ENCODE measurements at places on chromosomes 3 and 15.

GRCh38 chr3:117054556-117054955, 345.0 kb downstream of the TUSC7 start:
- no peak for DNase-seq

DNA sequence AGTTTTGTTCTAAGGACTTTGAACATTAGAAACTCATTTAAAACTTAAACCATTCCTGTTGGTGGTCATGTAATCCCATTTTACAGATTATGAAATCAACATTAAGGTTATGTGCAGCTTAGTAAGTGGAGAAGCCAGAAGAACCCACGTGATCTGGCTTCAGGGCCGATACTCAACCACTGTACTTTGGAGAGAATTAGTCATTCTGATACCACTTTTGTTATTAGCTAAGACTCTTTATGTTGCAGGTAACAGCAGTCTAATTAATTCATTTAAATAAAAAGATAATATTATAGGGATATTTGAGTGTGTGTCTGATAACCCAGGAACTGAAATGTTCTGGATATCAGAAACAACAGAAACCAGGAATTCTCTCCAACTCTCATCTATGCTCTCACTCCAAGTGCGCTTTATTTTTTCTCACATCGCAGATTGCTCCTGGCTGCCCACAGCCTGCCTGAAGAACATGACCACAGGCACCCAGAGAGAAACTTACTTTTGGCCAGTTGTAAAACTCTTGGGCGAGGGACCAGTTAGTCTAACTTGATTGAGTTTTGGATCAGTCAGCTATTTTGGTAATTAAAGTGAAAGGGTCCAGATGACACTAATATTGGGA, 25.2 kb downstream of the UBE2E1 start:
- DNase-seq, result no peak

DNA sequence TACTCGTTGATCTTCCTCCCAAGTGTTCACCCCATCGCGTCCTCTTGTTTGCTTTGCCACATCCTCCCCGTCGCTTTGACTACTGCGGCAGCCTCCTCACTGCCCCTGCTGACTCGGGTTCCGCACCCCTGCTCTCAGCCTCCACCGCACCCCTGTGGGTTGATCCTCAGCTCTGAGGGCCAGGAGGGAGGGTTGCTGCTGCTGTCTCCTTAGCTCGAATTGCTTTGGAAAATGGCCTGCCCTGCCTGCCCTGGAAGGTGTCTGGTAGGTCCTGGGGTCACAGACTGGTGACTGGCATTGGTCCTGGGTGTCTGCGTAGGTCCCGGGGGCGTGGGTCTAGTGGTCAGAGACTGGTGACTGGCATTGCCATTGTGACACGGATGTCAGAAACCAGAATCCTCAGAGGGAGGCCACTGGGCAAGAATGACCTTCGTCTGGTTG, 9.4 kb downstream of the MUC4 start:
- DNase-seq, result no peak

- no peak for DNase-seq
These were observed 41.1 kb upstream of the APH1B start for GRCh38 chr15:63236272-63236671.

GRCh38 chr3:23619705-23620637, 185.8 kb upstream of the UBE2E1 start:
- DNase-seq, result no peak

- DNase-seq, result peak; percentile 52
These were observed 5.6 kb downstream of the CSK start for GRCh38 chr15:74787251-74788041.

GRCh38 chr3:72004749-72005292, 219.9 kb upstream of the PROK2 start:
- DNase-seq, result no peak

DNA sequence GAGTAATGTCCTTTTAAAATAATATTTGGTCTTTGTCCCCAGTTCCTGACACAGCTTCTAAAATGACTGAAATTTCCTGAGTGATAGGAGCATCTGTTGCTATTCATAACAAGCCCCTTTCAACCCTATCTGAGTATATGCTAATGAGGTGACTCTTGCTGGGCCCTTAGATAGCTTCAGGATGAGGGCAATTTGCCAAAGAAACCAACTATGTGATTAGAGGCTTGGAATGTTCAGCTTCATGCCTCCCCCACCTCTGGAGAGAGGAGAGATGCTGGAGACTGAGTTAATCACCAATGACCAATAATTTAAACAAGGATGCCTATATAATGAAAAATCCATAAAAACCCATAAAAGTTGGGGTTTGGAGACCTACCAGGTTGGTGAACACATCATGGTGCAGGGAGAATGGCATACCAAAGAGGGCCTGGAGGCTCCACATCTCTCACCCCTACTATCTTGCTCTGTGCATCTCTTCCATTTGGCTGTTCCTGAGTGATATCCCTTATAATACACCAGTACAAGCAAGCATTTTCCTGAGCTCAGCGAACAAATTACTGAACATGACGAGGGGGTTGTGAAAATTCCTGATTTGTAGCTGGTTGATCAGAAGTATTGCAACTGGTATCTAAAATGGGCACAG, 189.2 kb downstream of the ECT2 start:
- DNase-seq, result no peak

- DNase-seq, result no peak
These were observed 35.7 kb downstream of the CORO2B start for GRCh38 chr15:68614286-68615035.

GRCh38 chr15:76168237-76168984, 108.6 kb downstream of the TMEM266 start:
- DNase-seq, result peak; percentile 63

GRCh38 chr3:65642883-65643282, 395.8 kb downstream of the MAGI1 start:
- DNase-seq, result no peak

DNA sequence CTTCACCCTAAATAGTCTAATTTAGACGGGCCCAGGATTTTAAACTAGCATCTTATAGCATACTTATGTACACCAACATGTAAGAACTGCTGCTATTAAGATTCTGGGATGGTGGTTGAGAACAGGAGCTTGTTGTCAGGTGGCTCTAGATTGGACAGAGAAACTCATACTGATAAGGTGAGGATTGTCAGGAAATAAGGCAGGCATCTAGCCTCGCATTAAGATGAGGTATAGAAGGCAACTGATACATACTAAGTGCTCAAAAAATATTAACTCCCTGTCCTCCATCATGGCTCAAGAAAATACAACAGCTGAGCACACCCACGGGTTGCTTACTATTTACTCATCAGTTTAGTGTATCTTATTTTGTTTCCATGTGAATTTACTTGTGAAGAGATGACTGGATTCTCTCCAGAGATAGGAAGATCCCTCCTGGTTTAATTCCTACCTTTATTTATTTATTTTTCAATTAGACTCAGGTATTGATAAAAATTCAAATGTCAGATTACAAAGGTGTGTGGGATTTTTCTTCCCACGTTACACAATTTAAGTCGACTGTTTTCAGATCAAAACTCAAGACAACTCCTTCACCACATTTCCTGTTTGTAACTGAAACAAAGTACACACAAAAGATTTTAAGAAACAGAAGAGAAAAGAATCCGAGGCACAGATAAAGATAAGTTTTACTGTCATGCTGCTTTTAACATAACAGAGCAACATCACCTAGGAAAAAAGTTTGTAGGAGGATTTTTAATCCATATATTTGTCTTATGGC, at the start of gene TRAT1:
TRAT1 (plus strand) TSS at position 664 of the 775 bp plus-strand sequence. CDS start 142 bp downstream, outside the sequence.
- DNase-seq, result no peak

DNA sequence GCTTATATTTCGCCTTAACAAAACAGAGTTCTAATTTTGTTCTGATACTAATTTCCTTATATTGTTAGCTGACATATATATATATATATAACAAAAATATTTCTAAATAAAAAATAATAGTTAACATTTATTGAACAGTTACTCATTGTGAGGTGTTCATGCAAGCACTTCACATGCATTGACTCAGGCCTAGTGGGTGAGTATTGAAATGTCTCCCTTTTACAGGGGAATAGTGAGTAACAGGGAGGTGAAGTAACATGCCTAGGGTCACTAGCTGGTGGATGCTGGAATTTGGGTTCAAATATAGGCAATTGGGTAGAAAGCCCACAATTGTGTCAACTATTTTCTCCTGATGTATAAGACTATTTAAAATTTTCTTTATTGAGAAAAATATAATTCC, 102.6 kb upstream of the ZPLD1 start:
- DNase-seq, result no peak

DNA sequence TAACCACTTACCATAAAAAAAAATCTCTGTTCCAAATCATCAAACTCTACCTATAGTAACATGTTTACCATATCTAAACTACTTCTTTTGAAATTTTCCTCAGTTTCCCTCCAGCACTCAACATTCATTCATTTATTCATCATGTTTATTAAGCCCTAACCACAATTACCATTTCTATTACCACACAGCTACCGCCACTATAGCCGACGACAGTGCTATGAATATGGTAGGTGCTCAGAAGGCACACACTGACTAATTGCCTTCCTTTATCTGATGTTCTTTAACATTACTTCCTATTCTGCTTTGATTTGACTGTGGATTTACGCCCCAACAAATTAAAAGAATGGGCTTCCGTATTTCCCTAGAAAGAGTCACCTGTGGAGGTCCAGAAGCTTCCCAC, 43.9 kb downstream of the GUCA1C start:
- DNase-seq, result no peak

- DNase-seq, result no peak
These were observed 29.2 kb upstream of the CNTN3 start for GRCh38 chr3:74643636-74644035.

- DNase-seq, result no peak
These were observed 198.0 kb upstream of the NR2E3 start for GRCh38 chr15:71612397-71612722.

DNA sequence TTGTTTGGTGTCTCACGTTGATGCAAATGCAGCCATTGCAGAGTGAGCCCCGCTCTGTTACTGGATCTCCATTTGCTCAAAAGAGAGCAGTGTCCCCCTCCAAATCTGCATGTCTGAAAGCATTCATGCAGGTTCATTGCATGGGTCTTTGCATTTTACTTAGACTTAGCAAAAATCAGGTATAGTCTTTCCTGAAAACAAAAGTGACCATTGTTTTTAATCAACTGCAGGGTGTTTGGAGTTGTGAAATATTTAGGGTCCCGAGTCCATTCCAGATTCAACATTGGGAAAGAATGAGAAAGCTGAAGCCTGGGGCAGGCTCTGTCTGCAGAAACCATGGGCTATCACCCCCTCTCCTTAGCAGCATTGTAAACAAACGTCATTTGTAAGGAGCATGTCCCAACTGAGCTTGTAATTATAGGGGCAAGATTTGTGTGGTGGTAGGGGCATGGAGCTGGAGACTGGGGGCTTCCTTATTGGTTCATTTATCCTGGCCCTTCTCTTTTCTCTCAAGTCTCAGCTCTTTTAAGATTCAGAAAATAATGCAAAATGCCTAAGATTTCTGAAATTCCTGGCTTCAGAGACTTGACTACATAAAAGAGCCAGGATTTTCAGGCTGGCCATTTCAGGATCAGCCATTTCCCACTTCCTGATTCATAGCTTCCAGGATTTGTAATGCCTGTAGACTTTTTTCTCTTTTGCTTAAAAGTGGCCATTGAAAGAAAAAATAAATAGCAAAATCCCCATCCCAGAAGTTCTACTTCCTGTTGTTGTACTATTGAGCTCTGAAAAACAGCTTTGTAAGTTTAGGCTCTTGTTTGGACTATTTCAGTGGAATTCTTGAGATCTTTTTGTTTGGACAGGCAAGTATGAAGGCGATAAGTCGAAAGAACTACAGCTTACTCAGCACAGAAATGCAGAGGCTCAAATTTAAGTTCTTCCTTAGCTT, 23.0 kb downstream of the IGF1R start:
- DNase-seq, result no peak

- DNase-seq, result no peak
These were observed 225.3 kb upstream of the PPP2R3A start for GRCh38 chr3:135740211-135740610.

DNA sequence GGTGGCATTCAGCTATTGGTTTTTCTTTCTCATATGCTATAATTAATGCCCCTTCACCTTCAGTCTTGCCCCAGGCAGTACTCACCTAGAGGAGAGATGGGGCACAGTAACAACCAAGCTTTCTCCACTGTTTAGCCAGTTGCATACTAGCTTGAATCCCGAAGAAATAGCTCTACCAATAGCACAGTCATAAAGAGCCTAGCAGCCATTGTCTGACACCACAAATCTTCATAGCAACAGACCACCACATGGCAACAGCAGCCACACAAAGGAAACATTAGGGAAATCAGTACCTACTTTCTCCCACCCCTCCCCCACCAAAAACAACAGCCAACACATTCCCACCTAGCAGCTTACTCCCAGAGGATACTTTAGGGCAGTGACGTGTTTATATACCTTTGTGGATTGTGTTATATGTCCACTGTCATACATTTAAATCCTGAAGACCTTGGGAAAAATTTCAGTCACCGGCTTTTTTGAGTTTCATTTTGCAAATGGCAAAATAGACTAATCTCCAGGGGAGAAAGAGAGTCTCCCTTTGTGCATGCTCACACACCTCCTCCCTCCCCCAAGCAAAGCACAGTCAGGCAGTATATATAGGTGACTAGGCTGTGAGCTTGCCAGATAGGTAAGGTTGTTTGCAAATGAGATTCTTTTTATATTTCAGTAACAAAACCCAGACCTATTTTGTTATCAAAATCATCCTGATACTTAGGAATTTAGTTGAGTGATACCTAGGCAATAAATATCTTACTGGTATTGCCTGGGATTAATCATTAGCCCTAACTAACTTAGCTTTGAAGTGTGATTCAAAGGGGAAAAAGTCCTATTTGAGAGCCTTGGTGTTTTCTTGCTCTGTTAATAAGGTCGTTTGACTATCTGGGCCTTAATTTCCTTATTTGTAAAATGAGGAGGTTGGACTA, 140.6 kb downstream of the RBPMS2 start:
- no peak for DNase-seq

DNA sequence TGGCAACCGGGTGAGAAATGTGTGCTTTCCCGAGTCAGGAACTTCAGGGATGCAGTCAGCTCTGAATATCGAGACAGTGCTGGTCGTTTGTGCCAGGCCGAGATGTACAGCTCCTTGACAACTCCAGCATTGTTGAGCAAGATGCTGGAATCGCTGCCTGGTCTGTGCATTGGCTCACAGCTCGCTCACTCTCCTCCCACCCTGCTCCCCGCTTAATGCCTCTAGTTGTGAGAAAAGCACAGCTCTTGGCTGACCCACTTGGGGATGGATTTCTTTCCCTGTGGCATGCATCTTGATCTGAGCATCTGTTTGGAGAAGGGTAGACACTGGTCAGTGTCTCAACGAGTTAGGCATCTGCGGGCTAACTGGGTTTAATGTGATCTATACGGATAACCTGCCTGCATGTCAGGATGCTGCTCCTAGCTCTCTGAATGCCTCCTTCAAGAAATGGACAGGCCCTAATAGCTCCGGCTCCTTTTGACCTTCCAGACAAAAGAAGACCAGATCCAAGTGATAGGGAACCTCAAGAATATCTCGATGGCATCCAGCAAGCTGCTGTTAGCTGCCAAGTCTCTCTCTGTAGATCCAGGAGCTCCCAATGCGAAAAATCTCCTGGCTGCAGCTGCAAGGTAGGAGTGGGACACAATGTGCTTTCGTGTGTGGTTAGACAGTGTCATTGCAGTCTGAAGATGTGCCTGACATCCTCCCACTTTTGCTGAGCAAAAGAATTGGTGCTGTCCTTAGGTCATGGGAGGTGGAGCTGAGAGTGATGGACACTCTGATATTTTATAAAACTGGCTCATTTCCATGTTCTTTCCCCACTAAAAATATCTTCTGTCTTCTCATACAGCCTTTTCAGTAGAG, 302.2 kb upstream of the TPM1 start:
- DNase-seq, result no peak

- no peak for DNase-seq
These were observed 98.9 kb upstream of the PIAS1 start for GRCh38 chr15:67955252-67955651.

- no peak for DNase-seq
These were observed 159.0 kb upstream of the VEPH1 start for GRCh38 chr3:157662171-157662570.
